Fibroblast of skin of back (primary cell): ENCODE measurements at places on chromosomes 1 and 21.

GRCh38 chr21:35390013-35390776, 341.1 kb upstream of the RUNX1 start:
- DNase-seq = peak; percentile 57

DNA sequence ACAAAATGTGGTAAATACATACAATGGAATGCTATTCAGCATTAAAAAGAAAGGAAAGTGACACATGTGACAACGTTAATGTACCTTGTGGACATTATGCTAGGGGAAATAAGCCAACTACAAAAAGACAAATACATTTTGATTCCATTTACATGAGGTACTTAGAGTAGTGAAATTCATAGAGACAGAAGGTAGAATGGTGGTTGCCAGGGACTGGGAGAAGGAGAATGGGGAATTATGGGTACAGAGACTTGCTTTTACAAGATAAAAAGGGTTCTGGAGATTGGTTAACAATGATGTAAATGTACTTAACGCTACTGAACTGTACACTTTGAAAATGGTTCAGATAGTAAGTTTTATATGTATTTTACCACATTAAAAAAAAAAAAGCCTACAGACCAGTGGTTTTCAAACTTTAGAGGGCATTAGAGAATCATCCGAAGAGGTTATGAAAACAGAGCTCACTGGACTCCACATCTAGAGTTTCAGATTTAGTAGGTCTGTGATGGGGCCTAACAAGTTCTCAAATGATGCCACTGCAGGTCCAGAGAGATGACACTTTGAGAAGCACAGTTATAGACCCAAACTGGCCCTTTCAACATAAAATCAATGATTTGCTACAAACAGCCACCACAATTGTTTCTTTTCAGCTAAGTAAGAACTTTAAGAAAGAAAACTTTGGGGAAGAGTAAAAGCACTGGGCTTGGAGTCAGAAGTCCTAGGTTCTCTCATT, 9.6 kb upstream of the ADCY10 start:
- DNase-seq = no peak

DNA sequence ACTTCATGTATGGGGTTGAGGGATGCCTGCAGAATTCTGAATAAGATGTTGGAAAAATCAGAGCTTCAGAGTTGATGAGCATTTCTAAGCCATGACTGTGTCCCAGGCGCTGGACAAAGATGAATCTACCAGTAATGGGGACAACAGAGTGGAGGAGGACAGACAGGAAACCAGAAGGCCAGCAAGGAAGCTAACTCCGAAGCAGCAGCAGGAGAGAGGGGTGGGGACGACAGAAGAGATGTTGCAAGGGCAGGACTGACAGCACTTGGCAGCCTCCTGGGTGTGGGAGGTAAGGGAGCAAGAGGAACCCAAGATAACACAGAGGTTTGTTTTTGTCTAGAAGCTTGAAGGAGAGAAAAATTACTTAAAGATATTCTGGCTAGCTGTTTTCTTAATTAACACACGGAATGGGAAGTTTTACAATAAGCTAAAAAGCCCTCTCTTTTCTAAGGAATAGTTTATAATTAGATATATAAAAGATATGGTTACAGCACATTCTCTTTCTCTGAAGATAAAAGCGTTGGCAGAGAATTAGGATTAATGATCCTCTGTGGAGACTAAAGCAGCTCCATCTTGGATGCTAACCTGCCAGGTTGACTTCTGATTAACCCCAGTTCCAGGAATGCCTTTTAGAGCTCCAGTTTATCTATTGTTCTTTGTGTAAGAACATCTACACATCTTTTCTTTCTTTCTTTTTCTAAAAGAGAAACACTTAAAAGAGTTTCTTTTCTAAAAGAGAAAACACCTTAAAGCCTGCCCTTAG, 92.7 kb downstream of the TENT5C start:
- DNase-seq = no peak

DNA sequence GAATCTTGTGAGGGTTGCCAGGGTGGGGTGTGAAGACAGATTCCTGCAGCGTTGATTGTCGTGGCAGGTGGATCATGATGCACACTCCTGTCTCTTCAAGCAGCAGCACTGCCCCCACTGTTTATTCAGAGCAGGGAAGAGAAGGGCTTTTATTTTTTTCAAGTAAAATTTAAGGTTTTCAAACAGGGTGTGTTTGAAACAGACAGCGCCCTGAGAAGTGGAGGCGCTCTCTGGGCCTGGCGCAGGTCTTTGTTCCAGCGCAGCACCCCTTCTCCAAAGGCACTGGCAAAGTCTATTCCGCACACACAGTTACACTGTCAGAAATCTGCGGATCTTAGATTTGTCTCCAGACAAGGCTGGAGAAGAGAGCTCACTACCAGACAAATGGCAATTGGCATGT, 7.0 kb downstream of the C1orf53 start:
- DNase-seq = no peak

GRCh38 chr21:33015756-33016155, 10.0 kb upstream of the OLIG2 start:
- no peak for DNase-seq

- DNase-seq = no peak
Observed at GRCh38 chr21:34546542-34546941, 34.5 kb upstream of the KCNE1 start.

- peak; percentile 24 for DNase-seq
Observed at GRCh38 chr1:51301152-51301843, 29.1 kb downstream of the TTC39A start.

DNA sequence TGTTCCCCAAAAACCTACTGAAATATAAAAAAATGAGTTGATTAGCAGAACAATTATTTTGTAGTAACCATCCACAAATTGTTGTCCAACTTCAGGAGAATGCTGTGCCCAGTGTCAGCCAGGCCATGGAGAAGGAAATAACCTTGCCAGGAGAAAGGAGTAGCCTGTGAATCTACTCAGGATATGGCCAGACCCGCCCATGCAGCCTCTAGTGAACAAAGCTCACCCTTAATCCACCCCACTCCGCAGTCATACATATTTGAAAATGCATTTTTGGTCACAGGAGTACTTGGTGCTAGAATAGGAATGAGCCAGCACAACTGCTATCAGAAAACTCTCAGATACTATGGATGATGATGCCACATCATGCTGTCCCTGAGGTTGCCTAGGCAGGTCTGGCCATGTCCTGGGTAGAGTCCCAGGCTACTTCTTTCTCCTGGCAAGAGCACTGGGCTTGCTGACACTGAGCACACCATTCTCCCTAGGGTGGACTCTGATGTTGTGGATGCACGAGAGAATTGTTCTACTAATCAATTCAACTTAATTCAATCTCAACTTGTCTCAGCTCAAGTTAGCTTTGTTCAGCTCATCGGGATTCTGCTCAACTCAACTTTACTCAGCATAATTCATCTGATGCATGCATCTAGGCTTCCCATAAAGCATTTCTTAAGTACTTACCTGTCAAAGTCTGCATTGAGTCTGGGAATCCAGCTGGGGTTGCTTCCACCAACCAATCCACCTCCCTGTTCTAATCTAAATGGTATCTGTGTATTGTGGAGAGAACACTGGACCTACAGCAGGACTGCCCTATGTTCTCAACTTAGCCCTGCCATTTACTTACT, 18.2 kb downstream of the STYXL2 start:
- no peak for DNase-seq

GRCh38 chr1:93919780-93920179, 10.6 kb upstream of the GCLM start:
- DNase-seq = no peak

- DNase-seq = peak; percentile 88
Observed at GRCh38 chr1:204072931-204073836, at the start of gene SOX13. Gene SOX13 (plus strand): TSS chr1:204073115. CDS start chr1:204112916, 39,801 bp downstream.

- DNase-seq = no peak
Observed at GRCh38 chr21:33368124-33368523, 35.1 kb upstream of the IFNGR2 start.

DNA sequence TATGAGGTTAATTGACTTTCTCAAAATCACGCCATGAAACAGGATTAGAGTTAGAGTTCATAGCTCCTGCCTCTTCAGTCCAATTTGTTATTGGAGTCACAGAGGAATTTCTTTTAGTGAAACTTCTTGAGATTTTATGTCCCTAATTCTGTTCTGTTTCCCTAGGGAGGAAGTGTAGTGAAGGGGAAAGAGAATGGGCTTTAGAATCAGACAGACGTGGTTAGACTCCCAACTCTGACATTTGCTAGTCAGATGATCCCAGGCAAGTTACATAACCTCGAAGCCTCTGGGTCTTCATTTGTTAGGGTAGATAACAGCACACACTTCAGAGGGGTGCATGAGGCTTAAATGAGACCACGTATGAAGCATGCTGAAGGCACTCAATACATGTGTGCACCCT, 83.9 kb downstream of the ASTN1 start:
- DNase-seq = no peak

DNA sequence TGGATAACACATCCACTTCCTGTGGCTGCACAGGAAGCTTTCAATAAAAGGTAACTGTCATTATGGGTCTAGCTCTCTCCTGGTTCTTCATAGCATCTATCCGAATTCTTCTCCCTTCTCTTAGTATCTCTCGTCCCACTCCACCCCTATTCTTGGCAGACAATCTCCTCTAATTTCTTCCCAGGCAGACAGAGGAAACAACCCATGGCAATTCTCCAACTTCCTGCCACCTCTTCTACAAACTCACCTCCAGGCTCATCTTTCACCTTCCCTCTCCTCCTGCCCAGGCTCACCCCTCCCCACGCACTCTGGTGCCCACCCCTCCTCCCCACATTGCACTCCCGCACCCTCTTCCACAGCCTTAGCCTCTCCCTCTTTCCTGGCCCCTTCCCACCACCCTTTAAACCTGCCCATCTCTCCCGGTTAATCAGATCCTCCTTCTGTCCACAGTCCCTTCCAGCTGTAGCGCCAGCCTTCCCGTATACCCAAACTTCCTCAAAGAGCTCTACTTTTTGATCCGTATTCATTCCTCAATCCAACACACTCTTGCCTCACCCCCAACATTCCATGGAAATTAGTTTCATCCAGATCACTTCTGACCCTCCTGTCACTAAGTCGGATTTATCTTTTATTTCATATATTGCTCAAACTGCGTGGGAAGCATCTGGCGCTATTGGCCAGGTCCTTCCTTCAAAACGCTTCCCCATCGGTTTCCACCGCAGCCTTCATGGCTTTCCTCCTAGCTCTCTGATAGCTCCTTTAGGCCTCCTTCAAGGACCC, 25.9 kb downstream of the SHISA4 start:
- no peak for DNase-seq

DNA sequence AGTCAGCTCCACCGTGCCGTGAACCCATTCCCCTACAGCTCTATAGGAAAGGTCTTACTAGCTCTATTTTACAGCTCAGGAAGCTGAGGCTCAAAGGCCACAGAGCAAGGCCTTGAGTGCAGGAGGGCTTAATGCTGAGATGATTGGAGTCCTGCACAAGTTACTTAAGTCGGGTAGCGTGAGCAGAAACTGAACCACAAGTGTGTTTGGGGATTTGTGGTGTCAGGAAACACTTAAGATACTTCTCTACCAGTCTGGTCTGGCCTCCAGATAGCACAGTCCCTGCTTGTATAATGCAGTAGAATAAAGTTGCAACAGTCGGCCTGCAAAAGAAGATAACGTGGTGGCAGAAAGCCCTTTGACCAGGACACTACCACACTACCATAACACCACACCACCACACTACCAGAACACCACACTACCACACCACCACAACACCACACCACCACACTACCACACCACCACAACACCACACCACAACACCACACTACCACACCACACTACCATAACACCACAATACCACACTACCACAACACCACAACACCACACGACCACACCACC, 118.1 kb downstream of the SPSB1 start:
- peak; percentile 80 for DNase-seq

DNA sequence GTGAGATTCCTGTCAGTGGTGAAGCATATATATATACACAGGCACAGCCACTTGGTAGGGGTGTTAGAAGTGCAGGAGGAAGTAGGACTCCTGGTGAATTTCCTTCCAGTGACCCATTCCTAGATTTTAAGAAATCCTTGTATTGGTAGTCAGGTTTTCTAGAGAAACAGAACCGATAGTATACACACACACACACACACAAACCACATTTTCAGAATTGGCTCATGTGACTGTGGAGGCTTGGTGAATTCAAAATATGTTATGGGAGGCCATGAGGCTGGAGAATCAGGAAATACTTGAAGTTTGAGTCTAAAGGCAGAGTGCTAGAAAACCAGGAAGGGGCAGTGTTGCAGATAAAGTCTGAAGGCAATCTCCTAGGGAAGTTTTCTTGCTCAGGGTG, 114.2 kb downstream of the FCRL5 start:
- DNase-seq = peak; percentile 21

GRCh38 chr1:50724626-50725286, 235.3 kb downstream of the FAF1 start:
- no peak for DNase-seq

DNA sequence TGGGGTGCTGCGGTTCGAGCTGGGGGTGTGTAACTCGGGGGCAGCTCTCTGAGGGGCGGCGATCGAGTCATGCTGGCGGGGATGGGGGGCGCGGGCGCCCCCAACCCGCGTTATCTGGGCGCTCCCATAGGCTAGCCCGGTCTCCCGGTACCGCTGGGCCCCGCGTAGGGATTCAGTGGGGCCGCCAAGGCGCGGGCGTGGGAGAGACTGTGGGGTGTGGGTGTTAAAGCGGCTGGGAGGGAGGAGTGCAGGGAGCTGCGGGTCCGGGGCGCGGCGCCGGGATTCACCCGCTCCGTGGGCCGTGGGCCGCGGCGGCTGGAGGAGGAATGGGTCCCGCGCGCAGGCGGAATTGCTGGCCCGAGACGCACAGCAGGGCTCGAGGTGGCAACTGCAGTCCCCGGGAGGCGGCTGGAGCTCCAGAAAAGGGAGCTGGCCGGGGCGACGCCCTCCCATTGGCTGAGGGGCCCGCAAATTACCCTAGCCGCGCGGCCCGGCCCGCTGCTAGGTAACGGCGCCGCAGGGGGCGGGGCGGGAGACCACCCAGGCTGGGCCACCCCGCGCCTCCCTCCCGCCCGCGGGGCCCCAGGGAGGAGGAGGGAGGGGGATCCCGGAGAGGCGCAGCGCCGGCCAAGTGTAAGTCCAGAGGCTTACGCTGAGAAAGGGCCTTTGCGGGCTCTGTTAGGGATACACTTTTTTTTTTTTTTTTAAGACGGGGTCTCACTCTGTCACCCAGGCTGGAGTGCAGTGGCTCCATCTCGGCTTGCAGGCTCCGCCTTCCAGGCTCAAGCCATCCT, at the start of gene PTCH2:
Gene PTCH2 (minus strand): TSS at position 392 of the 794 bp plus-strand sequence. CDS start 321 bp downstream, at position 71.
- peak; percentile 79 for DNase-seq
